ENCODE measurements at places on chromosomes 16 and 17. TPM values are rescaled to one million over a fixed set of nuclear protein-coding genes. Genes with fewer than 3 reads are reported as not detected.

Gene CD300C
- polyA plus RNA-seq, result 0.05 TPM

Gene BRD7
- 51.7 TPM for polyA plus RNA-seq

Gene FN3K
- 1.2 TPM for polyA plus RNA-seq

DNA sequence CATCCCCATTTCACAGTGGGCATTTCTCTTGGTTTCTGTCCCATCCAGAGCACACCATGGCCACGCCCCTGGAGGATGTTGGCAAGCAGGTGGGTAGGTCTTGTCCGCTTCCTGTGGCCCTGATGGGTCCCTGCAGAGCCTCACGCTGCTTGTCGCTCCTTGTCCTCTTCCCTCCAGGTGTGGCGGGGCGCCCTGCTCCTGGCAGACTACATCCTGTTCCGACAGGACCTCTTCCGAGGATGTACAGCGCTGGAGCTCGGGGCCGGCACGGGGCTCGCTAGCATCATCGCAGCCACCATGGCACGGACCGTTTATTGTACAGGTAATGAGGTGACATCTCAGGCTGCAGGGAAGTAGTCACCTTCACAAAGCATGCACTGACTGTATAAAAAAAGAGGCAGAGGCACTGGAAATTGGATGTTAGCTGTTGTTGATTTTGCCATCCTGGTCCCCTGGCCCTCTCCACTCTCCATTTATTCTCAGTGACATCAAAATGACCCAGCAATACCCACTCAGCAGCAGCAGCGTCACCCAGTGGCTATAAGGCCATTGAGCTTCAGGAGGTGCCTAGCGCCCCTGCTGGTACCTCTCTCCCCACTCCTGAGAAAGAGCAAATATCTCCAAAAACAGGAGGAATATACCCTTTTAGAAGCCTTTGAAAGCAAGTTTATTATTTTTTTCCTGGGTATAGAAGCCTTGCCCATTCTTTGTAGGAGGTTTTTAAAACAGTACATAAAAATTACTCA is 13.7 kb downstream of the METTL22 start:
- no peak for DNase-seq

DNA sequence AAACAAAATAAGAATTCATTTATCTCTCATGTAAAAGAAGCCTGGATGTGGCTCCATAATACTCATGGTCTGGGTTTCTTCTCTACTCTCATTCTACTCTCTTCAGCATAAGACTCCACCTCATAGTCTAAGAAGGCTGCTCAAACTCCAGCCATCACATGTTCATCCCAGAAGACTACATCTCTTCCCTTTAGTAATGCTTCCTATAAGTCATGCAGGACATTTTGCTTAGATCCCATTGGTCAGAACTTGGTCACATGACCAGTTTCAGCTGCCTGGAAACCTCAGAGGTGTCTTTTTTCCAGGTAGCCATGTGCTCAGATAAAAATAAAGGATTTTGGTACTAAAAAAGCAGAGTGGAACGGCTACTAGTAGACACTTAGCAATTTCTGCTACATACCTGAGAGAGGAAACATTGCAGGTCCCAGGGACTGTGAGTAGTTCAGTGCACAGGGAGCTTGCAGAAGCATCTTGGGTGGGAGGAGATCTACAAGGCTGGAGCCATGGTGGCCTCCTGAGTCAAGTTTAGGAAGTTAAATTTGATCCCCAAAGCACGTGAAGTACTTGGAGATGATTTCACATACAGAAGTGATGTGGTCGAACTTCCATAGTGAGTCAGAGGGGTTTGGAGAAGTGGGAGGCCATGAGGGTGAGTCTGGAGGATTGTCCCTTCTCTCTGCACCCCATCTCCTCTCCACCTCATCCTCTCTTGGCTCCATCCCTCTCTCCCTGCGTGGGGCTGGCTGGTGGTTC is 110.2 kb downstream of the CCDC182 start:
- DNase-seq, result no peak

- no peak for DNase-seq
These were observed 75.9 kb upstream of the RNU2-1 start for GRCh38 chr17:43309505-43310332.

DNA sequence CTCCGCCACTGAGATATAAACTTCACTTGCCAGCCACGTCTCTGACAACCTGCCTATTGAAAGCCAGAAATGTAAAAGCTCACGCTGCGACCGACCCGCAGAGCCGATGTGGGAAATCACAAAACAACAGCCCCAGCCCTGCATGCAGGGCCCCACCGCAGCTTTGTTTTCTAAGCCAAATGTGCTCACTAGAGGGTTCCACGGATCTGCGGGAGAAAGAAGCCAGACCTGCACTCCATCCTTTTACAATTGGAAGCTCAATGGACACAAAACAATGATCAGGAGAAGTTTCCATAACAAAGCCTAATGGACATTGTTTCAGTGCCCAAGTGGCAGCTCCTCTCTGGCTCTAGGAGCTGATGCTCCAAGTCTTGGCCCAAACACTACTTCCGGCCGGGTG is 33.1 kb downstream of the WIPI1 start:
- DNase-seq, result no peak

DNA sequence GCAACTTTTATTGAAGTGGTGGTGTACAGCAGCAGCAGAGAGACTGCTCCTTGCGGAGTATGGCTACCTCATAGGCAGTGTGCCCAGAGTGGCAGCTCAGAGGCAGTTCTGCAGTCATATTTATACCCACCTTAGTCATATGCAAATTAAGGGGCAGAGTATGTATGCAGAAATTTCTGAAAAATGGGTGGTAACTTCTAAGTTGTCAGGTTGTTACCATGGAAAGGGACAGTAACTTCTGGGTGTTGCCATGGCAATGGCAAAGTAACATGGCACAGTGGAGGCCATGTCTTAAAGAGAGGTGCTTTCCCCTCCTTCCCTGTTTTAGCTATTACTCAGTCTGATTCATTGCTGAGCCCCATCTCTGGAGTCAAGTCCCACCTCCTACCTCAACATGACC is 53.4 kb downstream of the MEOX1 start:
- DNase-seq, result no peak

DNA sequence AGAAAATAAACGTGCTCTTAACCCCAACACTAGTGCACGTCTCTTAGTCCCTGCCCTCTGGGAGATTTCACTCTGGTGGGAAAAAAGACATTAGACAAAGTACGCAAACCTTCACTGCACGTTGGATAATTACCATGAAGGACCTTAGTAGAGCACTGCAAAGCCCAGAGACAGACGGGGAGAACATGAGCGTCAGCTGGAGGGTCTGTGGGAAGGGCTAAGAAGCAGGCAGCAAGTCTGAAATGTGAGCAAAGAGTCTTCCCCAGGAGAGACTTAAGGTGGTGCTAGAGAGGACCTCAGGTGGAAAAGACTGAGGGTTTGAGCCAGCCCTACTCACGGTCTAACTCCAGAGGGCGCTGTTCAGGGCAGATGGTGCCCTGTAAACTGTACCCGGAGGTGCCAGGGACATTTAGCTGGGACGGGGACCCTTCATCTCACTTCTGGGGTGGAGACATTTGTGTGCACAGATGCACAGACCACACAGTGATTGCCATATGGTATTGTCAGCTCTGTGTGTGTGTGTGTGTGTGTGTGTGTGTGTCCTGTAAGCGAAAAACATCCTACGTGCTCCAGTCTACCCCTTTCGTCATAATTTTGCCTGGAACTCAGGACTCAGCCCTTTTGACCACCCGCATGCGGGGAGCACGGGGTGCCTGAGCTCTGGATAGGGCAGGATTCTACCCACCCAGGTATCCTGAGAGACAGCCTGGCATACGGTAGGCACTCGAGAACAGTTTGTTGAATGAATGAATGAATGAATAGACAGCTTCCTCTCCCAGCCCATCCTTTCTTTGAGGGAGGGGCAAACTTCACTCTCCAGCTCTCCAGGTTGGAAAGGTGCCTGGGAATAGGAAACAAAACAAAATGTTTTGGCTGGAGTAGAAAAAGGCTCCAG is 10.1 kb upstream of the STAC2 start:
- no peak for DNase-seq

GRCh38 chr17:75317671-75318070 is 28.4 kb upstream of the SLC25A19 start:
- DNase-seq, result no peak

DNA sequence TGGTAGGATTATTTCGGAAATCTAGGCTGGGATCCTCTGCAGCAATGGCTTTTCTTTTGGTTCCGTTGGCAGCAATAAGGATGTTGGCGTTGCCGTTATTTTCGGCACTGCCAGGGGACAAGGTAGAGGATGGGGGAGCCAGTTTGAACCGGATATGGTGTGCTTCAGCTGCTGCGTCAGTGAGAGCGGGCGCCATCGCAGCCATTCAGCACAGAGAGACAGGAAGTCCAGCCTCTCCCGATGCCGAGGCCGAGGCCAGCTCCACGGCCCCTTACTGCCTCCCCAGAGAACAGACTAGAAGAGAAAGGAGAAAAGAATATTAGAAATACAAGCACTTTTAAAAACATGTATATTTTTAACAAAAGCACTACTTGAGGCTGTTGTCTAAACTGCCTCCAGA is 21.3 kb downstream of the KANSL1 start:
- no peak for DNase-seq

- DNase-seq, result no peak
These were observed 7.9 kb upstream of the WFIKKN1 start for GRCh38 chr16:622920-623280.

DNA sequence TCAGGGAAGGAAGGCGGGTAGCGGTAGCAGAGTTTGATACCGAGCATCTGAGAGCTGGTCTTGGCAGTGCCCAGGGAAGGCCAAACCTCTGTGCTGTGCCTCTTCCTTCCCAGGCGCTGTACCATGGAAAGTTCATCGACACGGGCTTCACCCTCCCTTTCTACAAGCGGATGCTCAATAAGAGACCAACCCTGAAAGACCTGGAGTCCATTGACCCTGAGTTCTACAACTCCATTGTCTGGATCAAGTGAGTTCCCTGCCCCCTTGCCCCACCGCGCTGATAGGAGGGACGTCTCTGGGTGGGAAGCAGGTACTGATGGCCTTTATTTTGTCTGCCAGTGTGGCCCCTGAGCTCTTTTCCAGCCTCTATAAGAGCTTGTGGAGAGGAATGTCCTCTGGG is 15.4 kb upstream of the CLEC18A start:
- no peak for DNase-seq

- no peak for DNase-seq
These were observed 9.5 kb downstream of the TAOK1 start for GRCh38 chr17:29399634-29400033.
